ENCODE measurements at places on chromosomes 13 and 19. TPM values are rescaled to one million over a fixed set of nuclear protein-coding genes. Genes with fewer than 3 reads are reported as not detected.

DNA sequence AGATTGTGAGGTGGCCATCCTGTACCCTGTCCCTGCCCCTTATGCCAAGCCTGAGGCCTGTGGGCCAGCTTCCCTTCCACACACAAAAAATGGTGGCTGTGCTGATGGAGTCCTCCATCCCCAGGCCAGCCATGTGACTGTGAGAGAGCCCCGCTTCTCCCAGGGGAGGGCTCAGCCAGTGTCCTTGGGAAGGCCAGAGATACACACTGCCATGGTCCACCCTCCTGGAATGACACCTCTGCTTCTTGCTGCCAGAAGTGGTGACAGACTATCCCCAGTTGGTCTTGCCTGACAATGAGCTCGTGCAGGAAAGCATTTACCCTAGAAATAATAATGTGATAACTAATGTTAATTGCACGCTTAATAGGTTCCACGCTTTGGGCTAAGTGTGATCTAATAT, 38.0 kb downstream of the FAM124A start:
- DNase-seq: no peak

DNA sequence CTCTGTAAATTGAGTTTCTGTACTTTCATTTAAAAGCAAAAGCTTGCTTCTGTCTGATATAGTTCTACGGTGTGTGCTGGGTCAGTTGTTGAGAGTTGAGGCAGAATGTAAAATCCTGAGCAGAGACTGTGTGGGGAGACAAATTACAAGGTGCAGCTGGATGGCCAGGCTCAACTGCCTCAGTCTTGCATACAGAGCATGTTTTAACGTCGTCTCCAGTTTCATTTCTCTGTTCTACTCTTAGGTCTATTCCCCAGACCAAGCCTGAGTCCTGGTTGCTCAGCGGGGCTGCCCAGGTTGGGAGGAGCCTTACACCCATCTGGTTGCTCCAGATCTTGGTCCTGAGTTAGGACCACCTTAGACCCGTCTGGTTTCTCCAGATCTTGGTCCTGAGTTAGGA, 54.4 kb upstream of the MEDAG start:
- no peak for DNase-seq

- peak; percentile 49 for DNase-seq
Observed at GRCh38 chr19:1624458-1624857, 19.2 kb upstream of the UQCR11 start.

GRCh38 chr19:35751839-35752745, 3.7 kb downstream of the LIN37 start:
- no peak for DNase-seq

AMER2 gene
- total RNA-seq: not detected

FGF9 gene
- 0.46 TPM for total RNA-seq

LILRA2 gene
- not detected for total RNA-seq

Measured in activated T-cell treated with anti-CD3 and anti-CD28 coated beads, Interleukin-2, amount 50 U/mL, for 72 hours (primary cell).